Left ventricle myocardium superior (tissue), 1 donor: ENCODE measurements at places on chromosomes 4 and X. TPM values are rescaled to one million over a fixed set of nuclear protein-coding genes. Genes with fewer than 3 reads are reported as not detected.

DNA sequence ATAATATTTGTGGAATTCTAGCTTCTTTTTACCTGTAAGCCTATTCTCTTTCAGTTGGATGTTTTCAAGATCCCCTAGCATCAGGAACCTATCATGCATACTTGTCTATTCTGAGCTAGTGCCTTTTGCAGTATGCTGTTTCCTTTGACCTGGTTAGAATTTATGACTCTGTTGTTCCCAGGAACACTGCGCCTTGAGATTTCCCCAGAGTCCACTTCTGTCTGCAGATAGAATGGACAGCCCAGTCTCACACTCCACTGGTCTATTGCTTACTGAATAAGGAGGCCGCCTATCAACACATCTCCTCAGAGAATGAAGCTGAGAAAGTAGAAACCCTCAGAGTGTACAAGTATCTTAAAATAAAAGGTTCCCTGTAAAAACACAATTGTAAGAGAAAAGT, 465.1 kb upstream of the GALNTL6 start:
- DNase-seq = no peak

- no peak for DNase-seq
Measured at GRCh38 chr4:163755013-163755412, 260.5 kb downstream of the TMA16 start.

DNA sequence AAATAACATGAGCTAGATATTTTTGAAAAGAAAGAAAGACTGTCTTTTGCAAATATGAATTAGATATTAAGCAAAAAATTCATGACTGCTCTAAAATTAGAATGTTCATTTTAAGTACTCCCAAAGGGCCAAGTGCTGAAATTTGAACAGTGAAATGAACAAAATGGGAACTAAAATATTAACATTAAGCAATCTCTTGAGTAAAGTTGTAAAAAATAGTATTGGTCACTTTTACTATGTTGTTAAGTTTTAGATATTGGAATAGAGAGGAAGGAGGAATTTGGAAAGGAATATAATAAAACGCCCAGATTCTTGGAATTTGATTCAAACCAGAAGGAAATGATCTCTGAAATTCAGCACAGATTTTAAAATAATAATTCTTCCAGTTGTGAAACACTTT, 125.9 kb upstream of the ANK2 start:
- no peak for DNase-seq

DNA sequence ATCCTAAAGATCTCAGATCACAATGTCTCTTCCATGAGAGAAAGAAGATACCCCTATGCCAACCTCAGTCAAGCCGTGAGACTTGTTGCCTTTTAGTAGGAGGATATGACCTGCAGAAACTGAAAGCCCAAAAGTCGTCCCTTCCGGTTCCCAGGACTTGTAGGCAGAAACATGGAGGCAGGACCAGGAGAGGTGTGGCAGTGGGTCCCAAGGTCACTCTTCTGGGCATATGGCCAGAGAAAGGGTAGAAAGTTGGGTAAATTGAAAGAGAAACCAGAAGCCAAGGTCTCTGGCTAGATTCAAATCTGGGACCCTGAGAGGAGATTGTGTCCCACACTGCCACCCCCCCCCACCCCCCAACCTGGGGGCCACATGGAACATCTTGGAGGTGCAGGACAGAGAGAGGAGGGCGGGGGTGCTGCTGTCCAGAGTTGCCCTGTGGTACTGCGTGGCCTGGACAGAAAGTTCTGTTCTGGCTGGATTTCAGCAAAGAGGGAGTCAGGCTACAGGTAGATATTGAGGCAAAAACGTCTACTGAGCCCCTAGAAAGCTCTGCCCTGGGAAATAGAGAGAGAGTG, 55.4 kb downstream of the DDX3X start:
- DNase-seq = no peak

DNA sequence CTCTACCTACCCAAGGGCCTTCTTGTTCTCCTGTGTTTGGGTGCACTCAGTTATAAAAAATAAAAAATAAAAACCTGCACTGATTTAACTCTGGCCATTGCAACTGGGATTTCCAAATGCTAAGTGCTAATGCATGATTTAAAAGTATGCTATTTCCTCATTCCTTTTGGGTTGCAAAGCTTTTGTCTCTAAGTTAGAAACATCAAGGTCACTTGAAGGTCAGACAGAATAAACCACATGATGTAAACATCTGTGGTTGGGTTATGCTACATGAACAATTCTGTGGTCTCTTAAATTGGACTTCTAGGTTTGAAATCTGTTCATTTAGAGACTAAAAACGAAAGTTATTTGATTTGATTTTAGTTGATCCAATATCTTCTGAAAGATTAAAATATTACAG, 1547.4 kb upstream of the TENM3 start:
- DNase-seq = no peak

GRCh38 chr4:146311238-146311970, 97.1 kb downstream of the REELD1 start:
- no peak for DNase-seq

GRCh38 chr4:29711226-29711625, 1008.9 kb upstream of the PCDH7 start:
- no peak for DNase-seq

- DNase-seq = no peak
Measured at GRCh38 chr4:22071749-22072148, 123.2 kb upstream of the KCNIP4 start.

DNA sequence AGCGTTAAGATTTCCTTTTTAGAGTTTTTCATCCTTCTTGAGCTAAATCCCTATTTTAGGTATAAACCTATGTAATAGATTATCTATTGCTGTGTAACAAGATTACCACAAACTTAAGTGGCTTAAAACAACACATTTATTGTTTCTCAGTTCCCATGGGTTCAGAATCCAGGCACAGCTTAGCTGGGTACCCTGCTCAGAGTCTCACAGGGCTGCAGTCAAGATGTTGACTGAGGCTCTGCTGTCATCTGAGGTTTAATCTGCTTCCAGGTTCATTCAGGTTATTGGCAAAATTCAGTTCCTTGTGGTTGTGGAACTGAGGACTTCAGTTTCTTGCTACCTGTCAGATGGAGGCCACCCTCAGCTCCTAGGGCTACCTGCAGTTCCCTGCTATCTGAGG, 60.9 kb downstream of the GK start:
- DNase-seq = no peak

The N4BP2 gene
- total RNA-seq = 4.4 TPM

The HOPX gene
- total RNA-seq = 64.8 TPM

The FANCB gene
- 0.94 TPM for total RNA-seq
